ENCODE measurements at places on chromosomes 1 and 21.

DNA sequence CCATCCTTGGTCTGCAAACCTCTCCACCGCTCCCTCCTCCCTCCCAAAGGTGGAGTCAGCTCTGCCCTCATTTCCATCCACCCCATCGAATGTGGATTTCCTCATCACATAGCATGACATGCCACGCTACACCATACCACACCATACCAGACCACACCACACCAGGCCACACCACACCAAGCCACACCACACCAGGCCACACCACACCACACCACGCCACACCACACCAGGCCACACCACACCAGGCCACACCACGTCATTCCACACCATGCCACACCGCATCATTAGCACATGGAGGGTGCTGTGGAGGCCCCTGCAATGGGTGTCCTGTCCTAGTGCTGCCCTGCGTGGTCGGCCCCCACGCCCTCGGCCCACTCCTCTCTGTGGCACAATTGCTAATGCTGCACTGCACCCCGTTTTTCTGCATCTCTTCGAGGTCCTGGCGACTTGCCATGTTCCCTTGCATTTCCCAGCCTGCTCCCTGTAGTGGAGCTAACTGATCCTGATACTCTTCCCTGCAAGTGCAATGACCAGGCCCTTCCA is 11.3 kb downstream of the DFFB start:
- no peak for DNase-seq

- no peak for DNase-seq
Measured at GRCh38 chr21:36992671-36993070, 13.8 kb upstream of the RIPPLY3 start.

- no peak for DNase-seq
Measured at GRCh38 chr1:90313778-90314177, 318.9 kb downstream of the ZNF326 start.

DNA sequence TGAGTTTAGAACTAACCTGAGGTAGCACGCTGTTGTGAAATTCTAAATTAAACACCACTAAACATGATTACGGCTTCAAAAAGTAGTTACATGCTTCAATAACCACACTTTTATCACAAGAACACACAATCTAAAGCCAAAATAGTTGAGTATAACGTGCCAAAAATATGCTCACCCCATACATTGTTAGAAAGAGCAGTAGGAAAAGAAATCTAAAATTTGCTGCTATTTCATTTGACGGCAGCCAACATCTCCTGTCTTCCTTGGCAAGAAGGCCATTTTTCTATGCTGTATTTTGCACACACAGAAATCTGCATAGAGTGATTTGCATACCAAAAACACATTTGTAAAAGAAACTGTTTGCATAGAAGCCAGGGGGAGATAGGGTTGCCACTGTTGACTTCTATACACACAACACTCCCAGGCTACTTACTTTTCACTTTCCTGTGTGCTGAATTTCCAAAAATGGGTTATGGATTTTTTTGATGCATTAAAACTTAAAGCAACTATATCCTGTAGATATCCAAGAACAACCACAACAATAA is 42.9 kb upstream of the DMRTB1 start:
- no peak for DNase-seq

DNA sequence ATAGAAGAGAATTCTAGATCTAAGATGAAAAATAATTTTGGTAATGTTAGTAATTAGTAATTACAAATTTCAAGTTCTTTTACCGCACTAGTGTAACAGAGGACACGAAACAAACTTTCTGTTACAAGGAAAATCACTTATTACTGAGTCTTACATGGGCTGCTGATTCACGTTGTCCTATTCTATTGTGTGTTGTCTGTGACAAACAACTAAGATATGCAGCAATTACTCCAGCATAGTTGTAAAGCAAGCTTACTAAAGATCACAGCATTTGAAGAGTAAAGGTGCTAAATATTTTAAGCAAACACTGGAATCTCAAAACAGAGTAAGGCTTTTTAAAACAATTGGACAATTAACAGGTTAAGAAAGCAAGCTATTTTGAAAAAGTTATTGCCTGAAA is 502.3 kb downstream of the KCNT2 start:
- DNase-seq: peak; percentile 16

DNA sequence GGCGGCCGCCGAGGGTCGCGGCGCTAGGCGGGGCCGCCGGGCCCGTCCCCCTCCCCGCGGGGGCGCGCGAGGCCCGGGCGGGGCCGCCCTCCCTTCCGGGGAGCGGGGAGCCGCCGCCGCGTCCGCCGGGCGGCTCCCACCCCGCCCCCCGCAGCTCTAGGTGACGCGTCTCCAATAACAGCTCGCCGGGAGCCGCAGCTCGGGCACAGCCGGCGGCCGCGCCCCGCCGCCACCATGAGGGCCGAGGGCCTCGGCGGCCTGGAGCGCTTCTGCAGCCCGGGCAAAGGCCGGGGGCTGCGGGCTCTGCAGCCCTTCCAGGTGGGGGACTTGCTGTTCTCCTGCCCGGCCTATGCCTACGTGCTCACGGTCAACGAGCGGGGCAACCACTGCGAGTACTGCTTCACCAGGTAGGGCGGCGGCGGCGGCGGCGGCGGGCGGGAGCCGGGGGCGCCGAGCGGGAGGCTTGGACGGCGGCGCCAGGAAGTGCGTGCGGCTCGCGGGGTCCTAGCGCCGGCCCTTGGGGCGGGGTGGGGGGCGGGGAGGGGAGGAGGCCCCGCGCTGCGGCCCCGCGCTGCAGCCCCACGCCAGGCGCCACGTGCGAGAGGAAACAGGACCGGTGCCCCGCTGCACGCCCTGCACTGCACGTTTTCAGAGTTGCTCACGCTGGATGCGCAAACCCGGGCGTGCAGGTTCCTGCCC is at the start of gene SMYD2:
SMYD2 (plus strand) TSS at position 139 of the 699 bp plus-strand sequence; CDS start at position 235, 96 bp downstream.
- peak; percentile 84 for DNase-seq

GRCh38 chr21:43190544-43190943 is 21.7 kb downstream of the CRYAA start:
- no peak for DNase-seq

- no peak for DNase-seq
Measured at GRCh38 chr1:7964476-7964875, 3.0 kb downstream of the PARK7 start.

DNA sequence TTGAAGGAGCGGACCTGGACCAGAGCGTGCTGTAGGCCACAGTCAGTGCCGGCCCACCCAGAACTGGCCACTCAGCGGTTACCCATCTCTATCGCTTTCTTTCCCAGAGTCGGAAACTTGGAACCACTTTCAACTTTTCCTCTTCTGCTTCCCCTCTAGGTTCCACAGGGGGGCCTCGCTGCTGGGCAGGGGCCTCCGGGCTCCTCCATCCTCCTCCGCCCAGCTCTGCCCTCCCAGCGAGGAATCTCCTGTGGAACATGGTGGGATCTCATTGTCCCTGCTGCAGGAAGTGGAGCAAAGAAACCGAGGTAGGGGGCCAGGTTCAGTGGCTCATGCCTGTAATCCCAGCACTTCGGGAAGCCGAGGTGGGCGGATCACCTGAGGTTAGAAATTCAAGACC is 139.2 kb downstream of the ETS2 start:
- no peak for DNase-seq

- peak; percentile 61 for DNase-seq
Measured at GRCh38 chr1:209601809-209602657, 18.5 kb downstream of the CAMK1G start.

- DNase-seq: no peak
Measured at GRCh38 chr1:226661965-226662364, 77.1 kb downstream of the ITPKB start.

DNA sequence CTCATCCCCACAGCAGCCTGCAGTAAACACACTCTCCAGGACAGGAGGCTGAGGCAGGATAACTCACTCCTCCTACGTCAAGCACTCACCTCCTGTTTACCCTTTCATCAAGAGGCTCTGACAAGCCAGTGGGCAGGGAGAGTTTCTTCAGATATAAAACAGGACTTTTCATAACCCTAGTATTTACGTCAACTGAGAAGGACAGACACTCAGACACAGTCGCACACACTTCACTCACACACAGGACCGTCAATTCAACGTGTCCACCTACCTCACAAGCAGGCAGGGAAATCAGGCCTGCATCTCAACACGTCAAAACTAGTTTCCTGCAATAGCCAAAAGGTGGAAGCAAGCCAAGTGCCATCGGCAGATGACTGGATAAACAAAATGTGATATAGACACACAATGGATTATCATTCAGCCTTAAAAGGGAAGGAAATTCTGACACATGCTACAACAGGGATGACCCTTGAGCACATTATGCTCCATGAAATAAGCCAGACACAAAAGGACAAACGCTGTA is 48.6 kb downstream of the ITPKB start:
- DNase-seq: peak; percentile 51

DNA sequence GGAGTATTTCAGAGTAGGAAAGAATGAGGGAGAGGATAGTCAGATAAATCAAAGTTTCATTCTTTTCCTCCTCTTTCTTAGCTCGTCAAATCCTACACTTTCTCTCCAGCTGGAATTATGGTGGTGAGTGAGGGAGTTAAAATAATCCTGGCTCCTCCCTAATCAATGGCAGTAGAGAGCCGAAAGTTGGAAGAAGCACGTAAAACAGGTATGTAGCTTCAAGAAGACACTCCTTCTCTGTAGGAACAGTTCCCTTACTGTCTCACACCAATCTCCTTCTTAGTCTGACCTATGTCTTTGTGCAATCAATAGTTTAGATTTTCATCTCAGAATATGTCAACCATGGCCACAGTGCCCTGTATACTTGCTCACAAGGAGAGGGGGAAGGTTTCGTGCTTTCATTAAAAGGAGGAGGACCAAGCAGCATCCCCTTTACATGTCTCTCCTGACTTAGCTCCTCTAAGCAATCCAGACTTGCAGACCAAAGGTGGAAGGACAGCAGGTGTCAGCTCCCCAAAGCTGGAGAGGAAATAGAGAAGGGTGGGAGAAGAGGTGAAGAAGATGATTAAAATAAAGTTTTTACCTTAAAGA is 878 bp downstream of the MINDY1 start:
- DNase-seq: peak; percentile 24

GRCh38 chr1:39214021-39214713 is 9.7 kb downstream of the MACF1 start:
- peak; percentile 54 for DNase-seq

DNA sequence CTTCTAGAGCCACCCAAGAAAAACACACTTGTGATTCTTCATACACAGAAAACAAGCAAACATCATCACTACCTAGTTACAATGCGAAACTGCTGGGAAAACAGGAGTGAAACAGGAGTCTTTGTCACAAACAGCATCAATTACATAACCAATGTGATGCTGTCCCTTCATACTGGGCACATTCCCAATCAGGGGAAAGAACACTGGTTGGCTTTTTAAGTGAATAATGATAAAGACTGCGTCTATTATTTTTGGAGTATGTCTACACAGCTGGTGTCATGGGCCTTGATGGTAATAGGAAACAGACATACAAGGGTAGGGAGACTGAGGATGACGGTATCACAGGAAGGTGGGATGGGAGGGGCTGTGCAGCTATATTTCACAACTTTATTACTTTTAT is 43.3 kb downstream of the SIPA1L2 start:
- no peak for DNase-seq

GRCh38 chr1:218828125-218828650 is 345.5 kb upstream of the LYPLAL1 start:
- DNase-seq: no peak

- no peak for DNase-seq
Measured at GRCh38 chr1:235329139-235329902, 951 bp downstream of the GGPS1 start.

GRCh38 chr1:31183927-31184554 is 55.6 kb downstream of the NKAIN1 start:
- DNase-seq: no peak

DNA sequence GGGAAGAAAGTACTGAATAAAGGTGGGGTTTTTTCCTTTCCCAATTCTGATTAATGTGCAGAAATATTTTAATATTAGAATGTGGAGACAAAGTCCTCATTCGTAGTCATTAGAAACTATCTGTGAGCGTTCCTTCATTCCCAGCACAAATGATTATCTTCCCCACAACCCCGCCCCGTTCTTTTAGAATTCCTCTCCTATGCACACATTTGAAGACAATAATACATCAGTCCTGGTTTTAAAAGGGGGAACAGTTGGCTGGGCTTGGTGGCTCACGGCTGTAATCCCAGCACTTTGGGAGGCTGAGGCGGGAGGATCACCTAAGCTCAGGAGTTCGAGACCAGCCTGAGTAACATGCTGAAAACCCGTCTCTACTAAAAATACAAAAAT is 876 bp downstream of the ALDH9A1 start:
- DNase-seq: peak; percentile 20

- DNase-seq: no peak
Measured at GRCh38 chr1:235979716-235980333, 85.1 kb downstream of the NID1 start.

DNA sequence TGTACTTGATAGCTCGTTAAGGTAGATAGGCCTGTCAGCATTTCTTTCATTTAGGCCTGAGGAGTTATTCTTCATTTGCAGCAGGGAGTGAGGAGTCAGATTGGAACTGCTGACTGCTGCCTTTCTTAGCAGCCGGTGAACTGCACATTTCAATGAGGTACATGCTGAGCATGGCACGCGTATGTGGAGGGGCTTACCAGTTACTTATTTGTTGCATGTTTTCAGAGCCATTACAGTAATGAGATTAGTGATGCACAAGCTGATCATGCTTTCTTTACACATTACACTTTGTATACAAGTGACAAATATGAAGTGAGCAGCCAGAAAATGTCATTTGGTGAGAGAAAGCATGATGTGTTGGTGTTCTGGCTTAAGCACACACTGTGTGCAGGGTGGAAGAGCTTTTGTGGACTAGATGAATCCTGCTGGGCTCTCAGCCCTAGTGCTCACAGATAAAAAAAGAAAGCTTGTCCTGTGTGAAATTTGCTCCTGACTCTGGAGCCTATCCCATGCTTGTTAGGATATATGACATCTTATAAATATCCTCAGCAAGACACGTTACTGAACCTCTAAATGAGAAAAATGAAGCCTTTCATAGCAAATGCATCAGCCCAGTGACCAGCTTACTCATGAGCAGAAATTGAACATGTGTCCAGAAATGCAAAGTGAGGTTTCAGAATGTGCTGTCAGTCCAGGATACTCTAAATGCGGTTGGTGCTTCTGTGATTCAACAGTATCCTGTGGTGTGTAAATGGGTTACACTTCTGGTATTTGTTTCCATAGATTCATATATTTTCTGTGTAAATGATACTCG is 574.7 kb upstream of the ADGRL2 start:
- no peak for DNase-seq

- no peak for DNase-seq
Measured at GRCh38 chr1:17795836-17796645, 40.9 kb downstream of the ACTL8 start.

All from mammary epithelial cell (primary cell).